ENCODE measurements at places on chromosomes 7 and 10. TPM values are rescaled to one million over a fixed set of nuclear protein-coding genes. Genes with fewer than 3 reads are reported as not detected.

GRCh38 chr10:4902571-4903011, 60.6 kb upstream of the AKR1C1 start:
- DNase-seq: peak; percentile 12

DNA sequence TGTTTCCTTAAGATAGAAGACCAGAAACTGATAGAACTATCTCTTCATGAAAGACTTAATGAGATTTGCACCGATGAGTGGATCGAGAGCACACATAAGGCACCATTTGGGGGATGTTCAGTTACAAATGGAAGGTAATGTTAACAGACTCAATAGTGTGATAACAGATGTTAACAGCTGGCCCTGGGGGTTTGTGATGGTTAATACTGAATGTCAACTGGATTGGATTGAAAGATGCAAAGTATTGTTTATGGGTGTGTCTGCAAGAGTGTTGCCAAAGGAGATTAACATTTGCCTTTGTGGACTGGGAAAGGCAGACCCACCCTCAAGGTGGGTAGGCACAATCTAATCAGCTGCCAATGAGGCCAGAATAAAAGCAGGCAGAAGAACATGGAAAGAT, 130.5 kb upstream of the DGKB start:
- no peak for DNase-seq

The SYNPO2L gene
- total RNA-seq: not detected

The CACNB2 gene
- not detected for total RNA-seq

Data from activated naive CD8-positive, alpha-beta T cell treated with anti-CD3 and anti-CD28 coated beads for 36 hours (primary cell).